ENCODE measurements at places on chromosomes 11 and 22.

DNA sequence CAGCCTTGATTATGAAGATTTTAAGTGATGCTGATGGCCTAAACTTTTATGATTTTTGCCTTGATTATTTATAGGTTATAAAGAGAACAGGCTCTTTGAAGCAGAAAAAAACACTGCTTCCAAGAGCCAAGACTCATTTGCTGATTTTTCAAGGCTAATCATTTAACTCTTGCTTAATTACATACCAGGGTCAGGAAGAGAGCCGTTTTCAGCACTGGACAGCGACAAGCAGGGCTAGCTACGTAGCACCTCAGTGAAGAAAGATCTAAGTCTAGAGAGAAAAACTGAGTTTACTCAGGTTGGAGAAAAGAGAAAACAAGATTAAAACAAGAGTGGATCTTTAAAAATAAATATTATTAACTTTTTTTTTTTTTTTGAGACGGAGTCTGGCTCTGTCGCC, 615.4 kb upstream of the B3GAT1 start:
- DNase-seq, result no peak

GRCh38 chr22:22215659-22216449, 28.7 kb upstream of the VPREB1 start:
- no peak for DNase-seq

- DNase-seq, result no peak
Measured at GRCh38 chr11:112689851-112690250, 271.4 kb upstream of the NCAM1 start.

- DNase-seq, result no peak
Measured at GRCh38 chr11:111019451-111019850, 226.1 kb upstream of the POU2AF2 start.

DNA sequence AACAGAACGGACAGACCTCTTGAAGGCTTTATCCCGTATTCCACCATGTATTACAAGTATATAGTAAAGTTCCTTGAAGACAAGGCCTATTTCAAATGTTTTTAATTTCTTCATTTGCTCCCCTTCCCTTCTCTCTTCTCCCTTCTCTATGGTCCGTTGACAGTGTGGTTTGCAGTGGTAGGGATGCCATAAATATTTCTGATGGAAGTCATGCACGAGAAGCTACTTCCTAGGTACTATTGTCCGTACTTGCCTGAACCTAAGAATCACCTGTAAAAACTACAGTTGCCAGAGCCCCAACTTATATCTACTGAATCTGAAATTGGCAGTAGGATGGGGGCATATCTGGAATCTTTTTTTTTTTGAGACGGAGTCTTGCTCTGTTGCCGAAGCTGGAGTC, 2.8 kb downstream of the PISD start:
- DNase-seq, result no peak

GRCh38 chr22:46042786-46043185, 65.8 kb upstream of the WNT7B start:
- no peak for DNase-seq

Measured in central memory CD8-positive, alpha-beta T cell (primary cell).